Activated T-helper 1 cell treated with anti-CD3 and anti-CD28 coated beads, Interleukin-12 subunit alpha, Interleukin-12 subunit beta, Interleukin-2, Interleukin-4 antibody, amounts not matched to agents 30 ng/mL and 10 ng/mL and 1 ng/mL, durations not matched to agents 14 hours and 24 hours and 36 hours (primary cell): ENCODE measurements at places on chromosomes 2 and 18. TPM values are rescaled to one million over a fixed set of nuclear protein-coding genes. Genes with fewer than 3 reads are reported as not detected.

- DNase-seq: no peak
These were observed 154.1 kb upstream of the ZNF804A start for GRCh38 chr2:184444217-184444616.

DNA sequence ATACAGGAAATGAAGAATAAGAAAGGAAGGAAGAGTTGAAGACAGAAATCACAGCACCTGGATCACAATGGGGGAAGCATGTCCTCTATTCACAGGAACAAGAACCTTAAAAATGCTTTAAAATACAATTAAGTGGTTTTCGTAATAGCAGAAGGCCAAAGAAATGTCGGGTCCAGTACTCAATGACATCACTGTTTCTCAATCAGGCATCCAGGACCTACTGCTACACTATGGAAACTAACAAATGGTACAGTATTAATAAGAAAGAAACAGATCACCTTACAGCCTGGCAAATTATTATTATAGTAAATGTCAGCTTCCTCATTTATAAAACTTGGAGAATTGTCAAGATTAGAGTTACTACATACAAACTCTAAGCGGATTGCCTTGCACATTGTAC lies 15.8 kb downstream of the HNRNPLL start:
- no peak for DNase-seq

The ALPI gene
- not detected in 2 replicates for total RNA-seq

The RBBP8 gene
- total RNA-seq: 93.4 and 95.1 TPM in 2 replicates

DNA sequence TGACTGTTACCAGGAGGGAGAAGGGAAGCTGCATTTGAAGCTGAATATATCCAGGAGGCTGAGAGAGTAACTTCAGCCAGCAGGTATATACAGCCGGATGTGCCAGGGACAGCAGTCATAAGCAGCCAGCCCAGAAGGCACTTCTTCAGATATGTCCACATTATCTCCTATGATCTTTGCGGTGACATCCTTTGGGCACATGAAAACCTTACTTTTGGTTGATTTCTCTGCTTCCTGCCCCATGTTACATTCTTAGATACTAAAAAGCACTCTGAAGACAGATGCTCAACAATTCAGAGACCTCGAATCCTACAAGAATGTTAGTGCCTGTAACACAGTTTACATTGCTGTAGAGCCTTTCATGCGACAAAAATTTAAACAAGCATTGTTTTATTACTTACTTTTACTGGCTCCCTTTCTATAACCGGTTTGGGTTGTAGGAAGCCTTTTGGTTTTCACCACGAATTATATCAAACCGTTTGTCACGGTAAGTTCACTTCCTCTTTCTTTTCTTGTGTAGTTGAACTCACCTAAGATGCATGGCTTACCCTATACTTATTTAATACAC lies 50.3 kb upstream of the TLK1 start:
- peak; percentile 31 for DNase-seq

The IL36G gene
- total RNA-seq: not detected in 2 replicates

The SIX3 gene
- not detected in 2 replicates for total RNA-seq

DNA sequence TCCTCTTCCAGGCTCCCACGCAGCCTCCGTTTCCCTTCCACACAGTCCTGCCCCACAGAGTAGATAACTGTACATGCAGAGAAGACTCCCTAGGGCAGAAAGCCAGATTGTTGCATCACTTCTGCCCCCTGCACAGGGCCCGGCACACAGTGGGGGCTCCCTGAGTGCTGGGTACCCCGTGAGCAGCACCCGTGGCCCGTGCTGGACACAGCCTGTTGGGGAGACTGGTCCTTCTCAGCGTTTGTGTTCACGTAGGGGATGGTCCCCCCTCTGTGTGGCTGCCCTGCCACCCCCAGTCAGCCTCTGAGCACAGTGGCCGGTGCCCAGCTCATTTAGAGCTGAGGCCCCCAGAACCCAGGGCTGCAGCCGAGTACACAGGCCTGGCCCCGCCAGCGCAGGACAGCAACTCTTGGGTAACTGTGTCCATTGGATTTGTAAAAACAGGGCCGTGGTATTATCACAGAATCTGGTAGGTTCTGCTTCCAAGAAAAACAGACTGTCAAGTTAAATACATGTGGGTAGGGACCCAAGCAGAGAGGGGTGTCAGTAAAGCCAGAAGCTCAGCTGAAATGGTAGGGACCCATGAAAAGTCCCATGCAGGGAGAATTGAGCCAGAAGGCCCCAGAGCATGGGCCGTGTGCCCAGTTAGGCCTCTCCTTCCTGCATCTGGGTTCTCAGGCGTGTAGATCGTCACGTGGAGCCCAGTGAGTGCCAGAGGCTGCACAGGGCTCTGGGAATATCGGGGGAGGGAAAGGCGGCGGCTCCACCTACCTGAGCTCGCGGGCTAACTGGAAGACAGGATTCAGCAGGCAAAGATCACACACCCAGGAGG lies 257.3 kb downstream of the ATAD2B start:
- no peak for DNase-seq

DNA sequence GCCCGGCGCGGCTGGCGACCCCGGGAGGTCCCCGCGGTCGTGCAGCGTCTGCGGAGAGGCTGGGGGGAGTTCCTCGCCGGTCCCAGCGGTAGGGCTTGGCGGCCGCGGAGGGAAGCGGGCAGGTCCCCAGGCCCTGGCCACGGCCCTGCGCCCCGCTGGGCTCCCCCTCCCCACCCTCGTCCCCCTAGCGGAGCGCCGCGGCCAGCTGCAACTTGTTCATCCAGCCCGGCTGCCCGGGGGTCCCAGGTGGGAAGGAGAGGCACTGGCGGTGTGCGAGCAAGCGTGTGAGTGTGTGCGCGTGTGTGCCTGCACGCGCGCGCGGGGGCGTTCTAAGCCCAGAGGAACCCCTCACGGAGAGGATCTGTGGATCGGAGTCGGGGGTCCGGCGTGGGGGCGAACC lies 1.3 kb downstream of the PTPRM start:
- DNase-seq: no peak

- no peak for DNase-seq
These were observed 929.8 kb upstream of the CNTNAP5 start for GRCh38 chr2:123095219-123095835.

- no peak for DNase-seq
These were observed 85.6 kb downstream of the CD8B2 start for GRCh38 chr2:106572541-106573450.

The LYPD6B gene
- not detected in 2 replicates for total RNA-seq

DNA sequence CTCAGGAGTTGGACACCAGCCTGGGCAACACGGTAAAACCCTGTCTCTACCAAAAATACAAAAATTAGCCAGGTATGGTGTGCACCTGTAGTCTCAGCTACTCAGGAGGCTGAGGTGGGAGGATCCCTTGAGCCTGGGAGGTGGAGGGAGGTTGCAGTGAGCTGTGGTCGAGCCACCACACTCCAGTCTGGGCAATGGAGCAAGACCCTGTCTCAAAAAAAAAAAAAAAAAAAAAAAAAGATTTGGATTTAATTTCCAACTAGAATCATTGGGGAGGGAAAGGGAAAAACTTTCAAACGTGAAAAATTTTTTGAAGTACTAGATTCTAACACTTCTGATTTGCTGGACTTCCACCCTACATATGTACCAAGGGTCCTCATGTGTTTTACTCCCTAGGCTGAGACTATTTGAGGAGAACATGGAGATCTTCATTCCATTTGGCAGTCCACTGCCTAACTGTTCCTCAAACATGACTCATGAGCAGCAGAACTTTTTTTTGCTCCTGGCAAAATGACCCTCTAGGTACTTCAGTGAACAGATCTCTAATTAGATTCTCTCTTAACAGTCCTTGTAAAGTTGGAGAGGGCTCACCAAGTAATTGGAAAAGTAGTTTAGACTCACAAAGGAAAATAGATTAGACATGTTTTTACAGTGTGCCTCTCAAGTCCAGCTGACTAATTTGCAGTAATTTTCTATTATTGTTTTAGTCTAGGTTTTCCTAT lies 267.6 kb downstream of the METTL4 start:
- no peak for DNase-seq

DNA sequence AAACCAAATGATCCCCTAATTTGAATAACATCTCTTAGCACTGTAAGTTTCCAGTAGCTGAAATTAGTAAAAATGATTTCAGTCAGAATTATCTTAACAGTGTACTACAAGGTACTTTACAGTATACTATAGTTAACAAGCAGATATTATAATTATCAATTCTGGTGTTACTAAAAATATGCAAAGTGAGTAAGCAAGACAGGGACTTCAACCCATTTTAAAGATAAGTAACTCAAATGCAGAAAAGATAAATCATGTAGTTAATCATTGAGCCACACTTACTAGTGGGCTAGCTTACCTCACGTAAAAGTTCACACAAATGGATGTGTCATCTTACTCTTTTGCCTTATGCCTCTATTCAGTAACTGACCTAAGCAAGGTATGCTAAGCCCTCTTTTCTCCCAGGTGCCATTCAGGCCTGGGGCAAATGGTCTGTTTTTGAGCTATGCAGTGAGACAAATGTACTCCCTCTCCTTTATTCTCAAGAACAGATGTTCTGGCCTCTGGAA lies 101.0 kb downstream of the NBAS start:
- DNase-seq: no peak

DNA sequence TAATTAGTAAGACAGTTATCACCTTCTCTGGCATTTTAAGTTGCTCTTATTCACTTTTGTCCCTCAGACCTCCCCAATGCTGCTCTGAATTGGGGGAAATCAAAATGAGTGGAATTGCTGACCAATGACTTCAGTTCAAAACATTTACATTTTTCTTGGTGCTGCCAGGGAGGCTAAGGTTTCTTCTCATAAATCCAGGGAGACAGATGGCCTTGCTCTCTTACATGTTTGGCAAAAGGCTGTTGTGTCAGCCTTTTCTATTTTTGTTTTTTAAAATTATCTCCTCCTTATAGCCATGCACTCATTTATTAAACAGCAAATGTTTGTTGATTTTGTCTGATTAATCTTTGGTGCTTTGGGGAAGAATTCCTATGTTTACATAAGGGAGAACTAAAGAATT lies 82.0 kb downstream of the GALNT13 start:
- DNase-seq: no peak

GRCh38 chr2:96538487-96539214 lies 2.1 kb downstream of the ARID5A start:
- peak; percentile 80 for DNase-seq

The PNKD gene
- 18.6 and 20.3 TPM in 2 replicates for total RNA-seq

The SCYGR4 gene
- not detected in 2 replicates for total RNA-seq

DNA sequence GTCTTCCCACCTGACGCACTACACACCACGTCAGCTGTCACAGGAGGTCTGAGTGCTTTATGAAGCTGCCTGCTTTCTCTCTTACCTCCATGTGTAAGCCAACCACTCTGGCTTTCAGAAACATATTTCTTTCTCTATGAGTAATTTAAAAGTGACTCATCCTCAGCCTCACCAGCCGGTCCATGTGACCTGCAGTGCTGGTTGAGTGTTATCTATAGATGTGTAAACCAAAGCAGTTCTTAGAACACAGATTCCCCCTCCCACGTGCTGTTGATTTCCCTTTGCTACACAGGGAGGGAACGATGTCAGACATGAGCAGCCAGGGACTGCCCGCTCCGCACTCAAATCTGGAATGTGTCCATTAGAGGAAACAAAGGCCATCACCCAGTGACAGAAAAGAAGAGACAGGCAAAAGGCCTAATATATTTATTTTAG lies 157.8 kb downstream of the BCL2 start:
- peak; percentile 80 for DNase-seq

The SCYGR5 gene
- total RNA-seq: not detected in 2 replicates

DNA sequence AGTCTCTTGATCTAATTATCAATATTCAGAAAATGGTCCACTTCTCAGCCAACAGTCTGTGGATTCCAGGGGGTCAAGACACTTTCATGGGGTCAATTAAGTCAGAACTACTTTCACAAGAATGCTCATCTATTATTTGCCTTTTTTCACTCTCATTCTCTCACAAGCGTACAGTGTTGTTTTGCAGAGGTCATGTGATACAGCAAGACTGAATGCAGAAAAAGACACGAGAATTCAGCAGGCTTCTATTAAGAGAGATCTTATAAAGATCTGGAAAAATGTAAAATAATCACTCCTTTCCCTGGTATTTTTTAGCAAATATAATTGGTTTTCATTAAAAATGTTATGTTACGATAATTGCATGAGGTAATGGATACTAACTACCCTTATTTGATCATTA lies 8.7 kb downstream of the RPRD1A start:
- no peak for DNase-seq

The MPP4 gene
- not detected in 2 replicates for total RNA-seq

The GLI2 gene
- total RNA-seq: 0.32 and 0.62 TPM in 2 replicates

DNA sequence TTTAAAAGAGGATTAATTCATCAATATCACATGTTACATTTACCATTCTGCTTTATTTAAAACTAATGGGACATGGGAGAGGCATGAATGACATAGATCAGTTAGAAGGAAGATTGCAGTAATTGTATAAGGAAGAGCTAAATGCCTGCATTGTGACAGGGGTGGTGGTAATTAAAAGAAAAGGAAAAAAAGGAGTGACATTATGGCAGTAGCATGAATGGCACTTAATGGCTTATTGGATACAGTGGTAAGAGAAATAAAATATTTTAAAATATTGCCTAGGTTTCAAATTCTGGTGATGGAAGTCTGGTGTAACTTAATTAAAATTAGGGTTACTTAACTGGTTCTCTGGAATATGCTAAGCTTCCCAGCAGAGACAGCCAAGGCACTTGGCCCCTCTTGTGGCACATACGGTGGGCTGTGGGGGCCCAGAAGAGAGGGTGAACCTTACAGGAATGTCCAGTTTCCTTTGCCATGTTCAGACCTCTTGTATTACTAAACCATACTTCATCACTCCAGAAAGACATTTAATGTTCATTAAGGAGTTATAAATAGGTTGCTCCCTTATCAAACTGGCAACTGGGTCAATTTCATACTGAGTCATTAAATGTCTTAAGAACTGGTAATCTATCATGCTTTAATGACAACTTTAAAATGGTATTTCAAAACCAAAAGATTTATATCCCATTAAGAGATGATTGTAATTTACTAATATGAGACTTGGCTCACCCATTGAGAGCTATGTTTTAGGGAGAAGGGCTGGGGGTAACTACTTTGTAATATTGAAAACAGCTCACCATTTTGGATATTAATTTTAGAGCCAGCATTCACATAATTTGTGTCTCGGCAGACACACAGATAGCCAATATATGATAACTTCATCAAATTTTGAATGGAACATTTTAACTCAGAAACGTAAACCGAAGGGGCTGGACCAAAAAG lies 798.9 kb upstream of the PIK3C3 start:
- no peak for DNase-seq

DNA sequence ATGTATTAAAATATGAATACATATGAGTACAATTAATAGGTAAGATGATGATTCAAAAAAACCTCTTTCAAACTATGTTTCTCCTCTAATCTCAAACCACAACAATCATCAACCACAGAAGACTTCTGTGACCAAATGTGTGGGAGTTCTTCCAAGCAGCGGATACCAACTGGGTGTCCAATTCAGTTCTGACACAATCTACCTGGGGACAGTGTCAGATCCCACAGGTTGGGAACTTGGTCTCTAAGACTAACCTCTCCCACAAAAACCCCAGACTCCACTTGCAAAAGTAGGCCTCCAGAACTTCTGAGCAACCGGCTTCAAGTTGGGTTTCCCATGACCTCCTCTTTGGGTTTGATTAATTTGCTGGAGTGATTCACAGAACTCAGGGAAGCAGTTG lies 26.9 kb downstream of the FASTKD1 start:
- no peak for DNase-seq

The HNMT gene
- total RNA-seq: not detected in 2 replicates

DNA sequence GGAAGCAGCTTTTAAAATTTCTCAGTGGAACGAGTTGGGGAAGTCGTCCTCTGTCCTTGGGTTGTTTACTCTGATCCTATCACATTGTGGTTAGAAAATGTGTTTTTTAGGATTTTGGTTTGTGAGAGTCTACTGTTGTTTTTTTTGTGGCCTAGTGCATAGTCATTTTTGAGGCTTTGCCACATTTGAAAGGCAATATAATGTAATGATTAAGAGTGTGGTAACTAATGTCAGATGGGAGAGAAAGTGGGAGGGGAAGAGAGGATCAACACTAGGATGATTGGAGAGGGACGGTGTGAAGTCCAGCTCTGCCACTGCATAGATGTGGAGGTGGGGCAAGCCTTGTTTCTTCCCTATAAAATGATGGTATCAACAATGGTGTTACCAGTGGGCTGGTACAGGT lies 8.5 kb downstream of the SP140L start:
- no peak for DNase-seq
